ENCODE measurements at places on chromosomes 16 and 17.

GRCh38 chr16:1177053-1177452, 24.1 kb downstream of the CACNA1H start:
- H3K27me3 ChIP-seq = no peaks in the 10 kb centered on the region
- no peak overlapping the region for H3K27ac ChIP-seq
- peaks cover 44% of the 10 kb centered on the region for H3K4me1 ChIP-seq

DNA sequence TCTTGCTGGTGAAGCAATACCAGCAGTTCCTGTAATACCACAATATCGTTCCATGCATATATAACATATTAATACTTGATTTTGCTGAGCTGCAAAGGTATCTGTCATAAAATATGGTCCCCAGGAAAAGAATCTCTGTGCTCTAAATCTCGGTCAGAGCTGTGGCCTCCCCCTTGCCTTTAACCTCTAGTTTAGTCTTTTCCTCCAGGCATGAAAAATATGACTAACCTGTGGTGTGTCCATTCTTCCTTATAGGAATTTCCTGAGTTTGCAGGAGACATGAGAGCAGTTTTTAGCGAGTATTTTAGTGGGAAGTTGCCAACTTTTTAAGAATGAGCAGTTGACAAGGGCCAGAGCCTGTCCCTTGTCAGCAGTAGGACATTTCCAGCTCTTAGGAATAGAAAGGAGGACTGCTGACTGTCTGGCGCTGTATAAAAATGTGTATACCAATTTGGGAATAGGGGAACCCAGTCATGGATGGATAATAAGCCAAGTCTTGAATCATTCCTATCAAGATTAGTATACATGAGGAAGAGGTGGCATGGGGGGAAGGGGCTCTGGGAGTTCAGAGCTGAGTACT, 8.7 kb downstream of the ATXN1L start:
- no peaks in the 10 kb centered on the region for H3K27me3 ChIP-seq
- H3K4me1 ChIP-seq = peaks cover 25% of the 10 kb centered on the region
- no peak overlapping the region for H3K4me3 ChIP-seq
- H3K36me3 ChIP-seq = peaks cover 13% of the 10 kb centered on the region
- no peak for DNase-seq
- H3K27ac ChIP-seq = peak overlapping the region; percentile 59

DNA sequence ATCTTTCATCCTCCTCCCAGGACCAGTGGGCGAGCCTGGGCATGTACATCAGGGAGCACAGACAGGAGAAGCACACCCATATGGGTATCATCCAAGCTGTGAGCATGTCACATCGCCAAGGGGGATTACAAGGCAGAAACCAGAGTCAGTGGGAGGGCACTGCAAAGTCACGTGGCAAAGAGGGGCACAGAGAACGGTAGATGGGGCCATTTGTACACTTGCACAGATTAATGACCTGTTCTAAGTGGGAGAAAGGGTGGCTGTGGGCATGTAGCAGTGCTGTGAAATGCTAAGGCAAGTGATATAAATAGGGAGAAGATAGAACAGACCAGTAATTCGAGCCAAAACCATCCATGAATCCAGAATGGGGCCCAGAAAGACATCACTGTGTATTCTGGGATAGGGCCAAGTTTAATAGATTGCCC, 265.0 kb downstream of the CPPED1 start:
- peaks cover 28% of the 10 kb centered on the region for H3K4me1 ChIP-seq
- H3K36me3 ChIP-seq = no peaks in the 10 kb centered on the region
- H3K27ac ChIP-seq = peak overlapping the region; percentile 71
- no peak overlapping the region for H3K4me3 ChIP-seq
- no peak for DNase-seq

DNA sequence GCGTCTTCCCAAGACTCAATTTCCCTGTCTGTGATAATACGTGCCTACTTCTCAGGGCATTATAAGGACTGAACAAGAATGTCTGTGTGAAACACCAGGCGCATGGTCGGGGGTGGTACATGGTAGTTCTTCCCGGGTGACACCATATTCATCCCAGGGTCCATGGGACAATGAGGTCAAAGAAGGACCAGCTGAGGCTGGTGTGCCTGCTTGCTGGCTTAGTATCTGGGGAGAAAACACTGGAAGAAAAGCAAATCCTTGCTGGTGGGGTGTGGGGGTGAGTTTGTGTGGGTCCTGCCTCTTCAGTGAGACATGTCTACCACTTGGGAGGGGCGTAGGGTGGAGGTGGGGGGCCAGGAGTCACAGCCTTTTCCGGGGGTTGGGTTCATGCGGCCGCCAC, 174.2 kb downstream of the RAB11FIP4 start:
- no peak overlapping the region for H3K27ac ChIP-seq
- peaks cover 76% of the 10 kb centered on the region for H3K4me1 ChIP-seq
- H3K36me3 ChIP-seq = no peaks in the 10 kb centered on the region
- no peak for DNase-seq
- no peaks in the 10 kb centered on the region for H3K27me3 ChIP-seq
- H3K4me3 ChIP-seq = no peak overlapping the region

- peaks cover 20% of the 10 kb centered on the region for H3K4me1 ChIP-seq
- H3K27me3 ChIP-seq = no peaks in the 10 kb centered on the region
- no peak overlapping the region for H3K4me3 ChIP-seq
- H3K36me3 ChIP-seq = peaks cover 24% of the 10 kb centered on the region
- DNase-seq = no peak
- no peak overlapping the region for H3K27ac ChIP-seq
Measured at GRCh38 chr16:16033208-16033717, 83.8 kb downstream of the ABCC1 start.

GRCh38 chr17:21089145-21089544, 37.6 kb upstream of the DHRS7B start:
- no peak overlapping the region for H3K4me3 ChIP-seq
- no peak for DNase-seq
- peaks cover 6% of the 10 kb centered on the region for H3K4me1 ChIP-seq
- no peaks in the 10 kb centered on the region for H3K27me3 ChIP-seq
- H3K27ac ChIP-seq = no peak overlapping the region
- no peaks in the 10 kb centered on the region for H3K36me3 ChIP-seq

GRCh38 chr17:58569196-58569595, 54.8 kb upstream of the MTMR4 start:
- H3K27ac ChIP-seq = no peak overlapping the region
- H3K4me1 ChIP-seq = peaks cover 5% of the 10 kb centered on the region
- no peak for DNase-seq
- H3K4me3 ChIP-seq = no peak overlapping the region
- no peaks in the 10 kb centered on the region for H3K36me3 ChIP-seq

DNA sequence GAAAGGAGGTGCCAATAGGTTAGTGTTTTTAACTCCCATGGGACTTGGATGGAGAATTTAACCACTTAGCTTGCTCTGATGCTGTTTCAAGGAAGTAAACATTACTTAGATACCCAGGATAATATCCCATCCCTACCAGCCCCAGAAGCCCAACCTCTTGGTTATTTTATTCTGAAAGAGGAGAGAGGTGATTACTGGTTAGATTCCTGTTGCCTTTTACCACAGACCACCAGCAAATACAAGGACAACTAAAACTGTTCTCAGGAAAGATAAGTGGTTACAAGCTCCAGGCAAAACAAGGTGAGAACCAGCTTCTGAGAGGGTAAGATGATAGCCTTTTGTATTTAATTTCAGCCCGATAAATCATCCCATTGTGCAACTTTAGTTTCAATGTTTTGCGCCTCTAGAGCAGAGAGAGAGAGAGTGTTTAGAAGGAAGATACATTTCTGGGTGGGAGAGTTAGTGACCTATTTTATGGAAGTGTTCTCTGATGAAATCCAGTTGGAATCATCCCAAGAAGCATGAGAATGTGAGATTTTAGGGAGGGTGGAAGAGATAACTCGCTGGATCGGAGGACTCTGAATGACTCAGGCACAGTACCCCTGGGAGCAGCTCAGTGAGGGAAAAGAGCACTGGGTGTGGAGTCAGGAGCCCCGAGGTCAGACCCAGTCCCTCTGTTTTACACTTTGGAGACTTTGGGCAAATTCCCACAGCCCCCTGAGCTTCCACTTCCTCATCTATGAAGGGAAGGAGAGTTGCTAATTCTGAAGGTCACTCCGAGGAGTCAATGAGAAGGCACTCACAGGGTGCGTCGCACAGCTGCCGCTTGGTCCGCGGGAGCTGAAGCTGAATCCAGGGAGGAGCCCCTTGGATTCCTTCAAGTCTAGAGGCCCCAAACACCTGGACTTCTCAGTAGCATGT, 12.1 kb downstream of the GLP2R start:
- peaks cover 5% of the 10 kb centered on the region for H3K36me3 ChIP-seq
- no peak for DNase-seq
- H3K4me3 ChIP-seq = peak overlapping the region; percentile 5
- H3K27me3 ChIP-seq = no peaks in the 10 kb centered on the region

- H3K4me3 ChIP-seq = no peak overlapping the region
- H3K36me3 ChIP-seq = peaks cover 28% of the 10 kb centered on the region
- peaks cover 2% of the 10 kb centered on the region for H3K4me1 ChIP-seq
- no peak for DNase-seq
- H3K27ac ChIP-seq = no peak overlapping the region
Measured at GRCh38 chr17:49038138-49038537, 41.0 kb downstream of the IGF2BP1 start.

DNA sequence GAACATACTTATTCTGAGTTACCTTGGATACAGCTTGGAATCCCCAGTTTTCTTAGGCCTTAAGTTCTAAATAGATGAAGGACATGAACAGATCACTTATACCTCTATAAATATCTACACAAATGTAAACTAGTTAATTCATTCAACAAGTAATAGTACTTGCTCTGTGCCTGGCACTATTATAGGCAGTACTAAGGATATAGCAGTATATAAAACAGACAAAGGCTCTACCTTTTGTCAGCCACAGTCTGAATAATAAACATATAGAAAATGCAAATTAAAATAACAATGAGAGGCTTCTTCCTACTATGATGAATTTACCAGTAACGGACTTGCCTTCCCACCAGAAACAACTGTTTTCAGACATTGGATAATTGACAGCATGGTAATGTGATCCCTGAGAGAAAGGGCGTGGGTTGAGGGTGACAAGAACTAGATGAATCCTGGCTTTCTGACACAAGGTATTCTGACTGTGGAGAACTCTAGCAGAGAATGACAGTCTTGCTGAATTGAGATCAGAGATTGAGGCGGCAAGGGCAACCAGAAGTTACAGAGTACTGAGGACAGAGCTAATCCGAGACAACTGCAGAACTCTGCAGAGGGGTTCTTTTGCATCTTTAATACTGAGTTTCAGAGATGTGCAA, 170.5 kb downstream of the TANC2 start:
- peaks cover 32% of the 10 kb centered on the region for H3K4me1 ChIP-seq
- H3K36me3 ChIP-seq = no peaks in the 10 kb centered on the region

DNA sequence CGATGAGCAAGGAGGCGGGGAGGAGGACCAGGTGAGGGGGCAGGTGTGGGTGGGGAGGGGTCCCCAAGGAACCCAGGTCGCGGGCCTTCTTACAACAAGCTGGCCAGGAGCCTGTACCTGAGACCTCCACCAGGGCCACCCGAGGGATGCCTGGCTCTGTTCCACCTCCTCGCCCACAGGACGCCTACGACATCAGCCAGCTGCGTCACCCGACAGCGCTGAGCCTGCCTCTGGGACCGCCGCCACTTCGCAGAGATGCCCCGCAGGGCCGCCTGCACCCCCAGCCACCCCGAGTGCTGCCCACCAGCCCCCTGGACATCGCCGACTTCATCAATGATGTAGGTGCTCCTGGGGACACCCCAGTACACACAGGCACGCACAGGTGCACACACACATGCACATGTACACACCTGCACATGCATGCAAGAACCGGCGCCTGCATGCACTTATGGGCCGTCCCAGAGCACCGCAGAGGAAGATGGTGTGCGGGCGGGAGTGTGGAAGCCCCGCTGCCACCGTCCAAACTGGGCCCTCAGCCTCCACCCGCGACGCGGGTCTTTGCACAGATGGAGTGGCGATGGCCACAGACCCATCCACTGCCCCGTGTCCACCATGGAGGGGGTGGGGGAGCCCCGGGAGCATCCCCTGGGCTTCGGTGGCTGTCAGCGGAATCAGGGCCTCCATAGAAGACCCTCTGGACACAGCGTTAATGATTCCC, 6.6 kb downstream of the SLC22A31 start:
- H3K4me3 ChIP-seq = no peak overlapping the region
- H3K27me3 ChIP-seq = peaks cover under 1% of the 10 kb centered on the region
- H3K27ac ChIP-seq = no peak overlapping the region
- no peaks in the 10 kb centered on the region for H3K4me1 ChIP-seq

GRCh38 chr17:34434052-34434451, 71.0 kb upstream of the CCL1 start:
- H3K36me3 ChIP-seq = no peaks in the 10 kb centered on the region
- H3K4me1 ChIP-seq = no peaks in the 10 kb centered on the region
- no peak overlapping the region for H3K27ac ChIP-seq
- H3K4me3 ChIP-seq = no peak overlapping the region
- peaks cover 18% of the 10 kb centered on the region for H3K27me3 ChIP-seq

GRCh38 chr16:55433535-55433934, 45.5 kb upstream of the MMP2 start:
- H3K4me3 ChIP-seq = no peak overlapping the region
- H3K4me1 ChIP-seq = no peaks in the 10 kb centered on the region
- H3K27ac ChIP-seq = no peak overlapping the region
- DNase-seq = no peak
- H3K36me3 ChIP-seq = no peaks in the 10 kb centered on the region
- peaks cover 40% of the 10 kb centered on the region for H3K27me3 ChIP-seq

DNA sequence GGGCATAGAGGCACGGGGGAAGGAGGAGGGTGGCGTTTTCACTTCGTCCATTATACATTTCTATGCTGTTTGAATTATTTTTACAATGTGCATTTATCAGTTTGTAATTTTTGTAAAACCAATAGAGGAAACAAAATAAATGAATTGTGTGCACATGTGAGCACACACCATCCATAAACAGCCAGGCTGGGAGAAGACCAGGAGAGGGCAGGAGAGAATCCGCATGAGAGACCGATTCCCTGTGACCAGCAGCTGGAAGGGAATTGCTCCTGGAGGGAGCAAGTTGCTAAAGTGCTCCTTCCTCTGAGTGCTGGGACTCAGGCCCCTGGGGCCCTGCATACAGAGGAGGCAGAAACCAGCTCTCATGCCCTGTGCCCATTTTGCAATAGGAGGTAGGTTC, 126.0 kb downstream of the ABCC12 start:
- peaks cover 9% of the 10 kb centered on the region for H3K27me3 ChIP-seq
- H3K36me3 ChIP-seq = no peaks in the 10 kb centered on the region
- no peak overlapping the region for H3K4me3 ChIP-seq
- no peak for DNase-seq
- H3K27ac ChIP-seq = no peak overlapping the region

Data from chondrocyte (in vitro differentiated cells).